ENCODE measurements at places on chromosomes 1 and 21. TPM values are rescaled to one million over a fixed set of nuclear protein-coding genes. Genes with fewer than 3 reads are reported as not detected.

The ASTN1 gene
- total RNA-seq = not detected

The EDARADD gene
- total RNA-seq = under 0.01 TPM

The PHF13 gene
- 7.8 TPM for total RNA-seq

The MX2 gene
- under 0.01 TPM for total RNA-seq

The SEC16B gene
- total RNA-seq = 0.22 TPM

The ANKRD35 gene
- total RNA-seq = 0.22 TPM

The TSPAN2 gene
- total RNA-seq = 0.87 TPM

The ARHGEF10L gene
- total RNA-seq = 0.65 TPM

The VWA5B1 gene
- total RNA-seq = not detected

The S100B gene
- total RNA-seq = 0.22 TPM

The C2CD2 gene
- total RNA-seq = 34.3 TPM

The LCE1E gene
- total RNA-seq = not detected

The HES3 gene
- not detected for total RNA-seq

The S100A7 gene
- total RNA-seq = not detected

The RGS8 gene
- not detected for total RNA-seq

The TP53BP2 gene
- 21.8 TPM for total RNA-seq

The OR10J1 gene
- not detected for total RNA-seq

The NTNG1 gene
- total RNA-seq = not detected

The SLC9C2 gene
- not detected for total RNA-seq

The DIPK1A gene
- total RNA-seq = 0.20 TPM

The AUNIP gene
- 0.60 TPM for total RNA-seq

The NT5C1A gene
- total RNA-seq = not detected

The RHOC gene
- total RNA-seq = 654 TPM

The HHAT gene
- 0.65 TPM for total RNA-seq

The PCP4 gene
- total RNA-seq = not detected

The C1orf210 gene
- not detected for total RNA-seq

The PIK3C2B gene
- total RNA-seq = 10.7 TPM

The TCHH gene
- 0.20 TPM for total RNA-seq

The AMPD1 gene
- total RNA-seq = not detected

The NTMT2 gene
- total RNA-seq = not detected

The FCRLB gene
- 0.44 TPM for total RNA-seq

Data from lung microvascular endothelial cell (primary cell).